ENCODE measurements at places on chromosomes 4 and X.
A peak's percentile ranks its signal among the peaks of the same experiment; 100 is the strongest.

DNA sequence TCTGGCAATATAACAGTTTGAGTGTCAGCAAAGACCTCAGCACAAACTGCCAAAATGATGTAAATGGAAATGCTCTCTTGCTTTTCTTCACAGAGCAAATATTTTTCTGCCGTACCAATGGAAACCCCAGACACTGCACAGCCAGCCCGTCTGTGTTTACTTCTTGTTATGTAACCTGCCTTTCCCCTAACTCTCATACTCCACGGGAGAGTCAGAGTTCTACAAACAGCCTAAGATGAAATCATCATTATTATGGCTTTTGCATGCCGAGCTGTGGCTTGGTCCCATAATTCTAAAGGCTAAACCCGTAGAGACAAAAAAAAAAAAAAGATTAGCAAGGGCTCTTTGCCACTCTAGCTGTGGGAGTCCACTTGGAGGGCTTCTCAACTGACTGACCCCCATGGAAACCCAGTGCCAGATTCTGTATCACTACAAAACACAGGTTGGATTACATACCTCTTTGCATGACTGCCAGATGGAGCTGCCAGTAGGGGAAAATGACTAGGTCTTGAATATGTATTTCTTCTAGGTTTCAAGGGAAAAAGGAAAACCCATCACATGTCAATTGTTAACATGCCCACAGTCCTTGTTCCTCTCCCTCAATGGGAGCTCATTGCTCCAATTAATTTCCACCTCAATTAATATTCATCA is 197.2 kb upstream of the CNKSR2 start:
- DNase-seq: no peak

GRCh38 chr4:16082426-16083240 is 1.2 kb downstream of the PROM1 start:
- no peak for DNase-seq

- DNase-seq: no peak
These were observed 109.0 kb upstream of the ACSL4 start for GRCh38 chrX:109841869-109842579.

GRCh38 chr4:120777459-120777858 is 145.1 kb downstream of the PRDM5 start:
- no peak for DNase-seq

GRCh38 chr4:140243278-140243753 is 89.3 kb upstream of the MAML3 start:
- DNase-seq: no peak

GRCh38 chrX:23732704-23733103 is 10.4 kb downstream of the ACOT9 start:
- DNase-seq: no peak

DNA sequence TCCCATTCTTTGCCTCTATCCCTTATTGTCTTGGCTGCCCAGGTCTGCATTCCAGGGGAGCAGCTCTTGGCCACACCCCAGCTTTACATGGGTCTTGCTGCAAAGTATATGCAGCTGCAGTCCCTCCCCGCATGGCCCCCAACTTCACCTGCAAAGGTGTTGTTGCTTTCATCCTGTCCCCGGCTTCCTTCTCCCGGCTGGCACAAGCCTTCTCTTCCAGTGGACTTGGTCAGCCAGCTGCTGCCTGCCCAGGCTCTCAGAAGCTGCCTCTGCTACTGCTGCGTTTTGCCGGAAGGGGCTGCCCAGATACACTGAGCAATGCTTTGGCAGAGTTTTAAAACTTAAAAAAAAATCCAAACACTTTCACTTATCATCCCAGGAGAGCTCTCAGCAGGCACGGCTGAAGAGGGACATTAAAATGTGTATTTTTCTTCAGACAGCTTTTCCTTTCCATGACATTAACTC is 121.2 kb upstream of the PDLIM3 start:
- DNase-seq: peak; percentile 65

- no peak for DNase-seq
These were observed 122.5 kb downstream of the ZNF827 start for GRCh38 chr4:145816091-145816490.

DNA sequence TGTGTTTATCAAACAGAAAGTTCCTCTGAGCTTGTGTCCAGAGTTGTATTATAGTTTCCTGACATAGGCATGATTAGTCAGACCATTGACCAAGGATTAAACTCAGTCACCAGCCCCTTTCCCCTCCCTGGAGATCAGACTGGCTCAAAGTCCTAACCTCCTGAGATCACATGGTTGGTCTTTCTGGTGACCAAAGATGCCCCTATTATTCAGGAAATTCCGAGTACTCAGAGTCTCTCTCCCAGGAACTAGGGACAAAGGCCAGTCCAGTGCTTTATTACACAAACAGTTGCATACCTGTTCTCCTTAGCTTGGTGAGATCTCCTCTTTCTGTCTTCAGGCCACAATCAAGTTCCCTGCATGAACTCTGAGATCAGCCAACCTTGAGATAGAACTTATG is 14.5 kb upstream of the ENPP6 start:
- no peak for DNase-seq

DNA sequence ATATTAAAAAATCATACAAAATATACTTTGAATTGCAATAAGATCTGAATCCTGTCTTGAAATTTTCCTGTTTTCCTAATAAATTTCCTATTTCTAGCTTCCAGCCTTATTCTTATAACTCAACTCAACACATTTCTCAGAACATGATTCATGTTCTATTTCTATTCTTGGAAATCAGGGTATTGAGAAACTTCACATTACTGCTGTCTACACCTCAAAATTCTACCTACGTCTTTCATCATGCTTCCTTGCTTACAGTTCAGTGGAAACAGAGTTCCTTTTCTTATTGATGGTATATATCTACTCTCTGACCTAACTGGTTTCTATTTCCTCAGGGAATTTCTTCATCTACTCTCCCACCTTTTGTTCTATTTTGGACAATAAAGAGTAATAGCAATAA is 2139.0 kb downstream of the ARAP2 start:
- DNase-seq: no peak

DNA sequence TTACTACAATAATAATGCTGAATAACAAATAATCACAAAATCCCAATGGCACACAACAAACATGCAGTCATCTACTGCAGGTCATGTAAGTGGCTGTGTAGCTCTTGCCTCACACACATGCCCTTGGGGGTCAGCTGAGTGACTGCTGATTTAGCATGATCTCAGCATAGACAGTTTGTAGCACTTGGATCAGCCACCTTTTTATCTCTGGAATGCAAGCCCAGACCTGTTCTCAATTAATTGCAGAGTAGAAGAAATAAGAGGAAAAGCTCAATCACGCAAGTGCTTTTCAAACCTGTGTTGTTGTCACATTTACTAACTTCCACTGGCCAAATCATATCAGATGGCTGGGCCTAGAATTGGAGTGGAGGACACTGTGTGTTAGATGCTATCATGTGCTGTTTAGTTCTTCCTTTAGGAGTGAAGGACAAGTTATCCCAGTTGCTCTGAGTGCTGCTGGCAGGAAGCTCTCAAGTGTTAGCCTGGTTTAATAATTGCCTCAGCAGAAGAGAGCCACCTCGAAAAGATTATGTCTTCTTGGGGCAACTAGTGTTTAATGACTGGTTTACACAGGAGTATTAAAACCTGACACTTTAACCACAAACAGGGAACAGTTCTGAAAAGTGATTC is 128.3 kb upstream of the EPHA5 start:
- DNase-seq: no peak

- peak; percentile 5 for DNase-seq
These were observed 784.2 kb downstream of the GLUD2 start for GRCh38 chrX:121831601-121832000.

DNA sequence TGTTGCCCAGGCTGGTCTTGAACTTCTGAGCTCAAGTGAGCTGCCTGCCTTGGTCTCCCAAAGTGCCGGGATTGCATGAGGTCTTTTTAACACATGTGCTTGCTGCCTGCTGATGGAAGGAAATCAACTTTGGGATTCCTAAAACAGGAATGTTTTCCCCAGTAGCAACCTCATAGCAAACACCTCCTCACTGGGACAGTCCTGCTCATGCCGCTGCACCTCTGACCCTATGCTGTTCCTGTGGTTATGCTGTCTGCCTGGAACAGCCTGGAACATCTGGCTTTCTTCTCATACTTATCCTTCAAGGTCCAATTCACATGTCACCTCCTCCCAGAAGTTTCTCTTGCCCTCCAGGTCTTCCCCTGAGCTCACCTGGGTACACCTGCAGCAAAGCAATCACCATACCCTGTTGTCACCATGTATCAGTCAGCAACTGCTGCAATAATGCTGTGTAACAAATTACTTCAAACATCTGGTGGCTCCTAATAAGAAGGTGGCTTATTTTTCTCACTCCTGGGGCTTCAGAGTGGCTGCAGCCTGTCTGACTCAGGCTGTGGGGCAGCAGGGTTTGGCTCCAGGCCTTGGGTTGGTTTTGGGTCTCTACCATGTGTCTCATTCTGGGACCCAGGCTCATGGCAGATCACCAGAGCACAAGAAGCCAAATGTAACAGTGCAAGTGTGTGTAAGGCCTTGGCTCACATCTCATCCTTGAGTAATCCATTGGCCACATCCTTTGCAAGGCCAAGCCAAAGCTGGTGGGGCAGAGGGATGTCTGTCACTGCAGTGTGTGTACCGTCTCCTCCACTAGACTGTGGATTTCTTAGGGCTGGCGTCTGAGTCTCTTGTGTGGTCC is 59.4 kb upstream of the SORCS2 start:
- peak; percentile 50 for DNase-seq

DNA sequence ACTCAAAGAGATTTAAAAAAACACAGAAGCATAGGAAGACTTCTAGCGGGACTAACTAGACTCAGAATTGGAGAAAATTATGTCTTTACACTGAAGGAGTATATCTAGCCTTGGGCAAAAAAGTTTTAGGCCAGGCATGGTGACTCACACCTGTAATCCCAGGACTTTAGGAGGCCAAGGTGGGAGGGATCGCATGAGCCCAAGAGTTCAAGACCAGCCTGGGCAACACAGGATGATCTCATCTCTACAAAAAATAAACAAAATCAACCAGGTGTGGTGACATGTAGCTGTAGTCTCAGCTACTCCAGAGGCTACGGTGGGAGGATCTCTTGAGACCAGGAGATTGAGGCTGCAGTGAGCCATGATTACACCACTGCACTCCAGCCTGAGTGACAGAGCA is 99.5 kb downstream of the NEUROG2 start:
- no peak for DNase-seq

- no peak for DNase-seq
These were observed 209.9 kb upstream of the HCCS start for GRCh38 chrX:10901290-10901633.

GRCh38 chrX:148298737-148299136 is 201.7 kb upstream of the AFF2 start:
- DNase-seq: peak; percentile 16

- DNase-seq: no peak
These were observed 26.5 kb downstream of the RASSF6 start for GRCh38 chr4:73593631-73594241.

GRCh38 chr4:139672215-139672614 is 6.6 kb downstream of the MGST2 start:
- no peak for DNase-seq

DNA sequence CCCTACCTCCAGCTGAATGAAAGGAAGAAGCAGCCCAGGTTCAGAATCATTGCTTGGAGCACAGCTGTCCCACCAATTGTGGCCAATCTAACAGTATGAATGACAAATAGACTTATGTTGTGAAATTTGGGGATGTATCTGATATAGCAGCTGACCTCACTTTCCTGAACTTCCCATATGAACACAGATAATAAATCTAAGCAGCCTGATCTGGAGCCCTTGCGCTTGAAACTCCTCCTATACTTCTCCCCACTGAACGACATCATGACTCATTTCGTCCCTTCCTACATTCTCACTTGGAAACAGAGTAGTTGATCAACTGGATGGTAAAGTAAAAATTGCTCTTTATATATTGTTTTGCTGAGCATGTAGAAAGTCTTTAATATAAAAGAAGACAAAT is 24.2 kb upstream of the AMELX start:
- DNase-seq: no peak

- DNase-seq: no peak
These were observed 14.0 kb upstream of the TADA2B start for GRCh38 chr4:7029212-7029611.

DNA sequence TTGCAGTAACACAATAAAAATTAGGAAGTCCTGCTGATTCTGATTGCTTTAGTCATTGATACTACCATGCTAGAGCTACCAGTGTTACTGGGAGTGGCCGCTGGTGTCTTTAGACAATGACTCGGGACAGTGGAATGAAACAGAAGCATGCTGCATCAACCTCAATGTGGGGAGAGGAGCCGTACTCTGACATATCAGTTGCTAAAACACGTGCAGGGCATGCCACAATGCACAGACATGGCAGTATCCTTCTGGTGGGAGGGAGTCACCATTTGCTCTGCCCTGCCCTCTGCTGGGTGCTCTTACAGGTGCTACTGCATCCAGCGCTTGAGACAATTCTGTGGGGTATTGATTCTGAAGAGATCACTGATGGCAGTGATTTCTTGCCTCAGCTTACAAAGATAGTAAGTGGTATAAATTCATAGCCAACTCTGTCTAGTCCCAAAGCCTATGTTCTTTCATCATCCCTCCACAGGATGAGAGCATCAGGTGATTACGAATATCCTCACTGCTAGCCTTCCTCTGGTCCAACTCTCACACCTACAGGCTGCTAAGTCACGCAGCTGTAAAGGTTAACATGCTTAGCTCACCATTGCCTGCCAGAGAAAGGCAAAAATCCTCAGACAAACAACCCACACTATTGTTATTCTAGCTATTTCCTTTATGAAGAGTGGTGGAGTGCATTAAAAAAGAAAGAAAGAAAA is 43.7 kb downstream of the NSG1 start:
- peak; percentile 96 for DNase-seq

DNA sequence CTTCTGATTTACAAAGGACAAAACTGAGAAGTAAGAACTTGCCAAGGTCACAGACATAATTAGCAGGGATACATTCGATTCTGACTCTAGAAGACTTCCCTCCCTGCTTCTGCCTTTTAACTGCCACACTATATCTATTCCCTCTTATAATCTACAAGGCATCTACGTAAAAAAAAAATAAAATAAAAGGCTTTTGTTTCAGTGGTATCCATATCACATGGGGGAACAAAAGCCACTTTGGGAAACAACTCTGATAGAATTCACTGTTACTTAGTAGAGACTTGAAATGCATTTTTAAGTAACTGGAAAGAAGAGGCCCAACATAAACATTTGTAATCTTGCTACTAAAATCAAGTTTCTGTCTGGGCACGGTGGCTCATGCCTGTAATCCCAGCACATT is 247.2 kb downstream of the SCFD2 start:
- DNase-seq: no peak

DNA sequence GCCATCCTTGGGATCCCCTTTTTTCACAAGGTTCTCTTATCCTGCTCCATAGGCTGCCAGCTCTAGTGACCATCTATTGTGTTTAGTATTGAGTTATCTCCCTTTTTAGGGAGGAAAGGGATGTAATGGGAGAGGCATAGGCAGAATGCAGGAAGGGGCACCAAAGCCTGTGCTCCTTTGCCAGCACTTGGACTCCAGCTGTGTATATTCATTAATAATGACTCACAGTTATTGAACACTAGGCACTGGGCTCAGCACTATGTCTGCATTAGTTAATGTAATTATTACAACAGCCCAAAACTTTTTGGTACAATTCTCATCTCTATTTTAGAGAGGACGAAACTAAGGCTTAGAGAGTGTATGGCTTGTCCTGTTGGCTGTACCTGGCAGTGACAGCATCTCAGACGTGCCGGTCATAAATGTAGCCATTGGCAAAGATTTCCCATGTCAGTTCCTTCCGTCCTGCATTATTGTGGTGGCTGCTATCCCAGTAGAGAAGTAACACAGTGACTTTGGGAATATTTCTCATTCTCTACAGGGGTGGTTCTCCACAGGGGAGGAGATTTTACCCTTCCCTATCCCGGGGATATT is 90.3 kb downstream of the AFF1 start:
- DNase-seq: no peak

GRCh38 chrX:1291110-1291740 is 22.6 kb downstream of the CSF2RA start:
- DNase-seq: no peak

Data from AG08395 (cell line).